ENCODE measurements at places on chromosomes 1 and 21. TPM values are rescaled to one million over a fixed set of nuclear protein-coding genes. Genes with fewer than 3 reads are reported as not detected.

The LRRC53 gene
- not detected for total RNA-seq

The SMAP2 gene
- total RNA-seq: 12.3 TPM

The FAM43B gene
- 4.6 TPM for total RNA-seq

The KCND3 gene
- total RNA-seq: not detected

The OR2AK2 gene
- not detected for total RNA-seq

The NPHS2 gene
- not detected for total RNA-seq

The FCRL2 gene
- not detected for total RNA-seq

The CR1 gene
- total RNA-seq: not detected

The GRIK3 gene
- not detected for total RNA-seq

The PGLYRP4 gene
- not detected for total RNA-seq

The TENT5C gene
- total RNA-seq: 0.07 TPM

The WNT9A gene
- 6.0 TPM for total RNA-seq
